ENCODE measurements at places on chromosomes 4 and X.

GRCh38 chr4:148926276-148927260 lies 484.4 kb upstream of the NR3C2 start:
- DNase-seq = no peak

GRCh38 chrX:95290455-95290854 lies 1394.2 kb upstream of the DIAPH2 start:
- no peak for DNase-seq

DNA sequence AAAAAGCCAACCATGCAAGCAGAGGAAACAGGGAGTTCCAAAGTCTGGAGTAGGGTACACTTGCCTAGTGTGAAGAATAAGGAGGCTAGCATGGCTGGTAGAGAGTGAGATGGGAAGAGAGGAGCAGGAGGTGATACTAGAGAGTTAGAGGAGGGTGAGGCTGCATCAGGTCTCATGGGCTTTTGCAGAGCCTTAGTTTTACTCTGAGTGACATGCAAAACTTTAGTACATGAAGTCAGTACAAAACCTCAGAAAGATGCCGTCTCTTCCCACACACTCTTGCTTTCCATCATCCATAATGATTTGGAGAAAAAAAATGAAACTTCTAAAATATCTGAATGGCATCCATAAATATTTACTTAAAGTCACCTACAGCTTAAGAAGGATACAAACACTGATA lies 5.0 kb downstream of the OPRPN start:
- DNase-seq = no peak

DNA sequence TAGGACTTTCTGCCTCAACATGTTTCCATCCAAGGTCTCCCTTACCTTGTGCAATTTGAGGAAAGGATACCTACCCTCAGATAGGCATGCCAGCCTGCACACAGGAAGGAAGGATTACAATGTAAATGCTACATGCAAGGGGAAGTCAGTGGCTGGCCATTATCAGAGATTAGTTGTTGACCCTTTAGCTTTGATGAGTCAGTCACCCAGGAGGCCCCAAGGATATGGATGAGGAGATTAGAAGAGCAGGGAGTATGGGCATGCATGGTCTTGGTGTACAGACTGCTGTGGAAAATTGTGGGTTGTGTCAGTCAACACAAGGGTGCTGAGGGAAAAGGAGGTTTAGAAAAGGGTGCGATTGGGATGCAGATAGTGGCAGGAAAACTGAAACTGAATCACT lies 92.0 kb downstream of the GUCY2F start:
- DNase-seq = no peak

Data from T-helper 9 cell (primary cell).